ENCODE measurements at places on chromosomes 16 and 17.

DNA sequence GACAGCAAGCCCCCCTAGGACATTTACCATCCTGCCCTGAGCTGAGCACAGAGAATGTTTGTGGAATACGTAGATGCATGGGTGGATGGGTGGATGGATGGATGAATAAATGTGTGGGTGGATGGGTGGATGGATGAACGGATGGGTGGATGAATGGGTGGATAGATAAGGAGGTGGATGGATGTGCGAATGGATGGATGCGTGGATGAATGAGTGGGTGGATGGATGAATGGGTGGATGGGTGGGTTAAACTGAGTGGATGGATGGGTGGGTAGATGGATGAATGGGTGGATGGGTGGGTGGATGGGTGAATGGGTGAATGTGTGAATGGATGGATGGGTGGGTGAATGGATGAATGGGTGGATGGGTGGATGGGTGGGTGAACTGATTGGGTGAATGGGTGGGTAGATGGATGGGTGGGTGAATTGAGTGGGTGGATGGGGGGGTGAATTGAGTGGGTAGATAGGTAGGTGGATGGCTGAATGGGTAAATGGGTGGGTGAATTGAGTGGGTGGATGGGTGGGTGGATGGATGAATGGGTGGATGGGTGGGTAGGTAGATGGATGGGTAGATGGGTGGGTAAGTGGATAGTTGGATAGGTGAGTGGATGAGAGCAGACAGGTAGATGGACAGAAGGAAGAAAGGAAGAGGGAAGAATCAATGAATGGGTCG, 5.2 kb downstream of the TMC6 start:
- no peak for DNase-seq

DNA sequence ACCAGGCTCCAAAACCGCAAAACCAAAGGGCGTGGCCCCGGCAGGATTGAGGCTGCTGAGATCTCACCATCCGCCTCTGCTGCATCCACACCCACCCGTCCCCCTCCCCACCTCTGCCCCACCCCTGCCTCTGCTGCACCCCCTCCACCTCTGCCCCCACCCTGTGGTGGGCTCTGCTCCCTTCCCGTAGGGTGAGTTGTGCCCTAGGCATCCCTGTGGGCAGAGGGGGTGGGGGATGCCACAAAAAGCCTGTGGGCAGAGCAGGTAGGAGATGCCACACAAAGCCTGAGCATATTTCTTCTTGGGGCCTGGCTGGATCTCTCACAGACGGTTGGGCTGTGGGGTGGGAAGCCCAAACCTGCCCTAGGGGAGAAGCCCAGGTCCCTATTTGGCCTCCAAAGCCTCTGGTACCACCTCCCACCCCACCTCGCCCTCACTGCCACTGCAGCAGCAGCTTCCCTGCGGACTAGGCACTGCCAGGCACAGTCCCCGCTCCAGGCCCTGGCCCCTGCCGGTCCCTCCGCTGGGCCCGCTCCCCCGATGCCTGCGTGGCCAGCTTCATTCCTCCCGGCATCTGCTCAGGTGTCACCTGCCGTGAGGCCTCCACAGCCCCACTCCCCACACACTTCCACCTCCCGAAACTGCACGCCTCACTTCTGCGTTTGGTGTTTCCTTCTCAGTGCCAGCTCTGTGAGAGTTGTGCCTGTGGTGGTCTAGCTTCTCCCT, 11.3 kb upstream of the PABPN1L start:
- no peak for DNase-seq

- DNase-seq = no peak
Observed at GRCh38 chr16:56824331-56824730, 40.7 kb upstream of the SLC12A3 start.

GRCh38 chr17:6104956-6105648, 34.9 kb downstream of the WSCD1 start:
- DNase-seq = peak; percentile 20

GRCh38 chr17:73947281-73947965, 256.1 kb upstream of the RPL38 start:
- DNase-seq = peak; percentile 40

DNA sequence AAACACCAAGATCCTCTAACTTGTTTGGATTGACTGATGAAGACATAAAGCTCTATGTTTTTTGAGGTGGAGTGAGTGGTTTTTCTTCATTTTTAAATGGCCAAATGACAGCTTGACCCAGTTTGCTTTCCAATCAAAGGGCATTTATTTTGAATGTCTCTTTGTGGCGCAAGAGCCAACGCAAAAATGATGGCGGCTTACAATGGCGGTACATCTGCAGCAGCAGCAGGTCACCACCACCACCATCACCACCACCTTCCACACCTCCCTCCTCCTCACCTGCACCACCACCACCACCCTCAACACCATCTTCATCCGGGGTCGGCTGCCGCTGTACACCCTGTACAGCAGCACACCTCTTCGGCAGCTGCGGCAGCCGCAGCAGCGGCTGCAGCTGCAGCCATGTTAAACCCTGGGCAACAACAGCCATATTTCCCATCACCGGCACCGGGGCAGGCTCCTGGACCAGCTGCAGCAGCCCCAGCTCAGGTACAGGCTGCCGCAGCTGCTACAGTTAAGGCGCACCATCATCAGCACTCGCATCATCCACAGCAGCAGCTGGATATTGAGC, 329 bp downstream of the NLK start:
- DNase-seq = no peak

DNA sequence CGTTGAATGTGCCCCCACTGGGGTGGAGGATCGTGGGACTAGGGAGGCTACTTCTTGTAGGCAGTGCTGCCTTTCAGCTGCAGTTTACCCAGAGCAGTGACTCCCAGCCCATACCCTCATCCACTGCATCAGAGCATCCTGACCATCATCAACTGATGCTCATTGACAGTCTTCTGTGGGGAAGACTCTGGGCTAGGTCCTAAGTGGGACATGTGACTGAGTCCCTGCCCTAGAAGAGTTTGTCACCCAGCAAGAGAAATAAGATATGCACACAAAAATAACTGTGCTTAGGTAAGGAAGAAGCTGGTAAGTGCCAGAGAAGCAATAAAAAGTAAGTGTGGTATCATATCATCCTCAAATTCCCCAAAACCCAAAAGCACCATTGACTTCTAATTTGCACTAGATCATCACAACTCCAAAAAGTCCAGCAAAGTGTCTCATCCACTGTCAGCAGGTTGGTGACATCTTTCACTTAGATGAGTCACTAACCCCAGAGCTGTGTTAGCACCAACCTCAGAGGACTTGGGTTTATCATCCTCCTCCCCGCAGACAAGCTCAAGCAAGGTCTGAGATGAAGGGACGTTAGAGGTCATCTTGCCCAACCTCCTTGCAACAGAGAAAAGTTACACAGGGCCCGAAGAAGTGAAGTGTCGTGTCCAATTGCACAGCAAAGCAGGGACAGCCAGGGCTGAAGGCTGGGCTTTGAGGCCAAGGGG, 99.0 kb downstream of the CCDC182 start:
- DNase-seq = no peak

- no peak for DNase-seq
Observed at GRCh38 chr17:65093930-65094329, 37.4 kb upstream of the GNA13 start.
